ENCODE measurements at places on chromosomes 7 and 10.

DNA sequence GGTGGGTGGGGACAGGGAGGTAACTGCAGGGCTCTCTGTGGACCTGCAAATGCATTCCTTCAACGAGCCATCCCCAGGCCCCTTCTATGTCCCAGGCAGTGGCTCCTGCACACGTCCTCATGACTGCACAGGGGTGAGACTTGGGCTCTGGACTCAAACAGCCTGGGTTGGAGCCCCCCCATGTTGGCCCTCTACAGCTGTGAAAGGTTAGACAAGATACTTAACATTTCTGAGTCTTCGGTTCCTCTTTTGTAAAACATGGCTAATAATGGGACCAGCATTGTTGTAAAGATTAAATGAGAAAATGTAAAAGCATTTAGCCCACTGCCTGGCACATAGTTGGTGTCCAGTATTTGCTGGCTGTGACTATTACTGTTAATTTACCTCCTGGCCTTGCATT lies 41.8 kb downstream of the CHST3 start:
- DNase-seq = no peak

DNA sequence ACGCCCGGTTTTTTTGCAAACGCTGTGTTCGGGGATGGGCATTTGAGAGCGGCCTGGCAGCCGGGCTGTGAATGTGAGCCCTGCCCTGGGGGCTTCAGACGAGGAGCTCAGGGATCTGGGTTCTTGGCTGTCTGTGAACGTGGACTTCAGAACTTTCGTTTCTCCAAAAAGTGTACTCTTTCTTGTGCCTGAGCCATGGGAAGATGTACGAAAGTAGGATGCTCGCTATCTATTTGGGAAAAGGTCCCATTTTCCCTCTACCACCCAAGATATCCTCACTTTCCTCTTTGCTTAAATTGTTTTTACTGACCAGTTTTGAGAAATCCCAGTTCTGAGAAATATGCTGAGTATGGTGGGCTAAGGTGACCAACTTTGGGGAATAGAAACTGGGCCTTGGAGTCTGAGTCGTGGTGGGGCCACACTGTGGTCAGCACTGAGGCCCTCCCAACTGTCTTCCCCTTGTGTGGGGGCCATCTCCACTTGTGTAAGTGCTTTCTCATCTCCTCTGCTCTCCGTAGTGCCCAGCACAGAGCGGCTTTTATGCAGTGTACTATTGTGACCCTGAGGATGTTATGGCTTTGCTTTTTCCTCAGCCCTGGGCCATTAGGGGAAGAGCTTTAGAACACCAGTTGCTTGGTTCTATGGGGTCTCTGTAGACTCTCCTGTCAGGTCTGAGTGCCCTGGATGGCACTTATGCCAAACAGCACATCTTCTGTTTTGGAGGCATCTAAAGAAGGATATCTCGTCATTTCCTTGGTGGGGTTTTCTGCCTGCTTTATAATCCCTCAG lies 918 bp downstream of the DBNL start:
- DNase-seq = no peak

DNA sequence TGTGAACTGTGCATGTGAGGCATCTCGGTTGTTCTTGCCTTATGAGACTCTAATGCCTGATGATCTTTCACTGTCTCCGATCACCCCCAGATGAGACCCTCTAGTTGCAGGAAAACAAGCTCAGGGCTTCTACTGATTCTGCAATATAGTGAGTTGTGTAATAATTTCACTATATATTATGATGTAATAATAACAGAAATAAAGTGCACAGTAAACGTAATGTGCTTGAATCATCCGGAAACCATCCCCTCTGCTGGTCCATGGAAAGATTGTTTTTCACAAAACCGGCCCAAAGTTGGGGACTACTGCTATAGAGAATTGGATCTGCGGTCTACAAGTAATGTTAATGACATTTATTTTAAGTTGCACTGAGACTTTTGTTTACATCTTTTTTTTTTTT lies 126.7 kb downstream of the TPST1 start:
- no peak for DNase-seq

DNA sequence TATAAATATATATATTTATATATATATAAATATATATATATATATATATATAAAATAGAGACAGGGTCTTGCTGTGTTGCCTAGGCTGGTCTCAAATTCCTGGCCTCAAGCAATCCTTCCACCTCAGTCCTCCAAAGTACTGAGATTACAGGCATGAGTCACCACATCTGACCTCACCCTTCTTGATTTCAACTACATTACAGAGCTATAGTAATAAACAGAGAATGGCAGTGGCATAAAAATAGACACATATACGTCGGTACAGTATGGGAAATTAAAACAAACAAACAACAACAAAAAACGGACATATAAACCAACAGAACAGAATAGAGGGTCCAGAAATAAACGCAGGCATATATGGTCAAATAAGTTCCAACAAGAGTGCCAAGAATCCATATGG lies 77.6 kb upstream of the PPP1R3A start:
- DNase-seq = no peak

DNA sequence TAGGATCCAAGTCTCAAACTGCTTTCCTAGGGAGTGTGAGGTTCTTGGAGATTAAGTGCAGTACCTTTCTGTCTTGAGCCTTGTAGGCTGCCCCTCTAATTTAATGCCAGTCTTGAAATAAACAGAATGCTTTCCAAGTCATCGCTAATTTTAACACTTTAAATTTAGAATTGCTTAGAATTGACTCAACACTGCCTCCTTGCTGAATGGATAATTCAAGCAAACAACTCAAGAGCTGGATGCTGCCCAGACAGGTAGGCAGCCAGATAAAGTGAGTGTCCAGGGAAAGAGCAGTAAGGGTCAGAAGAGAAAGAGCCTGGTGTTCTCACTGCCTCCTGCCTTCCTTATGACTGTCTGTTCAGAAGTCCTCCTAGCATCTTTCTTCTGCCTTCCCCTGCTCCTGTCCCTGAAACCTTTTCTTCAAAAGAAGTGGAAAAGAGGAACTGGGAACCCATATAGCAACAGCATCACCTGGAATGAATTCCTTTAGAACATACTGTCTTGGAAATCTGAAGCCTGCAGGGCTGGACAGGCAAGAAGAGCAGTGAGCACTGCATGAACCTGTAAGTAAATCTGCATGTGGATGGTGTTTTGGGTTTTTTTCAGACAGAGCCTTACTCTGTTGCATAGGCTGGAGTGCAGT lies 3.1 kb upstream of the GOT1 start:
- DNase-seq = no peak

DNA sequence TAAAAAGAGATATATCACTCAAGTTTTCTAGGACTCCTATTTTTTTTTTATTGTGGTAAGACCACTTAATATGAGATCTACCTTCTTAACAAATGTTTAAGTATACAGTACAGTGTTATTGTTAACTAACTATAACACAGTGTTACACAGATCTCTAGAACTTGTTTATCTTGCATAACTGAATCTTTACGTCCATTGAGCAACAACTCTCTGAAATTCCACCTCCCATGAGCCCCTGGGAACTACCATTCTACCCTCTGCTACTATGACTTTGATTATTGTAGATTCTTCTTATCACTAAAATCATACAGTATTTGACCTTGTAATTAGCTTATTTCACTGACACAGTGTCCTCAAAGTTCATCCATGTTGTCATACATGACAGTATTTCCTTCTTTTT lies 22.5 kb upstream of the REEP3 start:
- DNase-seq = no peak

- no peak for DNase-seq
Observed at GRCh38 chr10:98748298-98748697, 301.6 kb upstream of the HPS1 start.

DNA sequence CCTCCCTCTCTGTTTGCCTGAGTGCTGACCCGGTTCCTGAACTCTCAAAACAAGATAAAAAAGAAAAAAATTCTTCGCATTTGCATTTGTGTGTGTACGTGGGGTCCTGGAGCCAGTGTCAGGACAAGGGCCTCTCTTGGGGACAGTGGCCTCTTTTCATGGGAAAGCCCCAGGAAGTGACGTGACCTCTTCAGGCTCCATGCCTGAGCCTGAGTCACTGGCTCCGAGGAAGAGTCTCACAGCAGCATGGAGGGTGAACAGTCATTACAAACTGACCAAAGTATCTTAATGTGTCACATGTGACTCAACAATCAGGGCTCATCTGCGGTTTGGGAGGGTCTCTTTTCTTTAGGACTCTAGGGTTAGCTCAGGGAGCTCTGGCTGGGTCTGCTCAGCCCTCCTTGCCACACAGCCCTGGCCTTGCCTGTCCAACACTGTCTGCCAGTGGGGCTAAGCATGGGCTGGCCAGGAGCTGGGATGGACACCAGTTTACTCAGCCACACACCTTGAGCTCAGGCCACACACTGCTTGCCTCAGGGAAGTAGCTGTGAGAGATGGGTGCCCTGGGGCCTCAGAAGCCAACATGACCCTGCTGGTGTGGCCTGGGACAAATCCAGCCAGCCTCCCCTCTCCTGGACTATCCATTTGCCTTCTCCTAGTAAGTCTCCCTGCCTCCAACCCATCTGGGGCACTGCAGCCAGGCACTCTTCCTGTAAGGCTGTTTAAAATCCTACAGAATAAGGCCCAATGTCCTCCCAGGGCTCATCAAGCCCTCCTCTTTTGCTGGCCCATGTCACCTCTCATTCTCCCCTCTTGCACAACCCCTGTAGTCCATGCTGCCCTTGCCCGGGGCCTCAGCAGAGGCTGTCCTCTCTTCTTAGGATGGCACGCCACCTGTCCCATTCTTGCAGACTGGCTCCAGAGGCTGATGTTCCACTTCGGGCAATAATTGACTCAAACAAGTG lies 10.5 kb downstream of the TMEM273 start:
- DNase-seq = peak; percentile 54
